ENCODE measurements at places on chromosomes 1 and 21.

DNA sequence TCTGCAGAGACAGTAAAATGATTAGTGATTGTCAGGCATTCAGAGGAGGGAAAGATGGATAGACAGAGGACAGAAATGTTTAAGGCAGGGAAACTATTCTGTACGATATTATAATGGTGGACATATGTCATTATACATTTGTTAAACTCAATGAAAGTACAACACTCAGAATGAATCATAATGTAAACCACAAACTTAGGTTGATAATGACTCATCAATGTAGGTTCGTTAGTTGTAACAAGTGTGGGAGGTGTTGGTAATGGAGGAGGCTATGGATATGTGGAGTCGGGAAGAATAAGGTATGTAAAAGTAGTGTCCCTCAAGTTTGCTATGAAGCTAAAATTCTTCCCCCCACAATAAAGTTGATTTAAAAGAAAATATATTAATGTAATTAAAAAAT is 455.0 kb downstream of the BRINP3 start:
- DNase-seq = no peak

GRCh38 chr1:39854738-39855137 is 28.6 kb downstream of the TRIT1 start:
- DNase-seq = no peak

- no peak for DNase-seq
These were observed 94.4 kb downstream of the DNM3 start for GRCh38 chr1:171935664-171936063.

GRCh38 chr1:31509124-31510072 is 66.9 kb upstream of the TINAGL1 start:
- no peak for DNase-seq

DNA sequence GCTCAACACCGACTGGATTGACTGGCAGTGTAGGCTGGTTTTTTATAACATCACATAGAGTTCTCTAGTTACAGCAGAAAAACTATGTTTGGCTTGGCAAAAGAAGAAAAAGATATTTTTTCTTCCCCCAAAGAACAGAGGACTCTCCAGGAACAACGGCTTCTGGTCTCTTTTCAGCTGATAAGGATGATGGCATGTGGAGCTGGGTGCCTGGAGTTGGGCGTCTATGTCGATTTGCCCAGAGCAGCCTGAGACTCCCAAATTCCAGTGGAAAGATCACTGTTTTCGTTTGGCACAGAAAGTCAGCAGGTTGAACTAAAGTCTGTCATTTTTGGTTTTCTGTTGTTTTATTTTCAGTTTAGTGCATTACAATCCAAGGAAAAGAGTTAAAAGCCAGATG is 91.1 kb downstream of the SMYD2 start:
- no peak for DNase-seq

- no peak for DNase-seq
These were observed 768.4 kb upstream of the ADGRL2 start for GRCh38 chr1:81032374-81032773.

- no peak for DNase-seq
These were observed 547.3 kb upstream of the PLXNA2 start for GRCh38 chr1:208791456-208791855.

GRCh38 chr1:182834326-182834725 is 4.8 kb upstream of the DHX9 start:
- no peak for DNase-seq

DNA sequence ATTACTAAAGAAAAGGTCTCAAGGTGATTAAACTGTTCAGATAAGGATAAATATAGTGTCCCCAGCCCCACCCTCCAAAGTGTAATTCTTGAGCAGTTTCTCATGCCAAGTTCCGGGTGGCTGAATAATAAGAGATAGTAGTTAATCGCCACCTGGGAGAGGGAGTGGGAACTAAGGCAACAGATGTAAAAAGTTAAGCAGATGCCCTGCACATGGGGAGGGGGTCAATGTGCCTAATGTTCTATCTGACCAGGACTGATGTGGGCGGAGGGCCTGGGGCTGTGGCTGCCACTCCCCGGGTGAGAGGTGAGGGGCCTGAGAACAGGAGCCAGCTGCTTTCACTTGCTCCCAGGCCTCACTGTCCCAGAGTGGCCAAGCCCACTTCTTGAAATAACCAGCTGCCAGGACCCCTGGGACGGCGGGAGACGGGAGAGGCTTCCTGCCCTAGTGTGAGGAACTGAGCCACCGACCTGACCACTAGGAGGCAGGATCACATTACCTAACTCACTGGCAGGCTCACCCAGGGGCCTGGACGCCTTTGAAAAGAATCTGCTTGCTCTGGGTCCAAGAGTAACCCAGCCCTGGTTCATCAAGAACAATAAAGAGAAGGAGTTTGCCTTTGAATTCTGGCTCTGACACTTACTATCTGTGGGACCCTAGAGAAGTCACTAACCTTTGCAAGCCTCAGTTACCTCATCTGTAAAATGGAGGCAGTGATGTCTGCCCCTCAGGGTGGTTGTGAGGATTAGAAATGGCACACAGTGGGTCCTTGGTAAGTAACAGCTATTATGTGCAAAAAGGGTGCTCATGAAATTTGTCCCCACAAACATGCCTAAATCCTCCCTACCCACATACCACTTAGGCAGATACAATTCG is 179.2 kb downstream of the ATG4C start:
- no peak for DNase-seq

- DNase-seq = no peak
These were observed 154.6 kb downstream of the ROR1 start for GRCh38 chr1:63928186-63929105.

DNA sequence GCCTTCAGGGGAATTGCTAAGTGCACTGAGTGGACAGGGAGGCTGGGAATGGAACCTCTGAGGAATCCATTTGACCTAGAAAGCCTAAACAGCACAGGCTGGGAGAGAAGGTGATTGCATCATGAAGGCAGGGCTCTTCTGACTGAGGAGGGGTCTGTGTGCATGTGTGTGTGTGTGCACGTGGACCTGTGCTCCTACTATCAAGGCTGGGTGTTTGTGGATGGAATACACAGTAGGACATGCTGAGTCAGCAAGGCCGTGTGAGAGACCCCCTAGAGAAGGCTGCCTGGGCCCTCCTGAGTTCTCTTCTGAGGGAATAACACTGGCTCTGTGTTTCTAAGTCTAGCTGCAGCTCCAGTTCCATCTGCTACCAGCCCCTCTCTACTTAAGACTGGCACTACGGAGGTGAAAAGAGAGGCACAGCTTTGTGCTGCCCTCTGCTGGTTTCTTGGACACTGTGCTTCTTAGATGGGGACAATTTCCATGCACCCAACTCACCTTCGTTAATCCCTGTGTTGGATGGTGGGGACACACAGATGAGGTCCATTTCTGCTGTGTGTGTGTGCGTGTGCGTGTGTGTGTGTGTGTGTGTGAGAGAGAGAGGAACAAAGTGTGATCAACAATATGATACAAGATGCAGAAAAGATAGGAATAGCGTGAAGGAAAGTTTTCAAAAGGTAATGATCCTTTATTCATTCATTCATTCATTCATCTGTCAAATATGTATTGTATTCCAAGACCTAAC is 6.2 kb upstream of the EFCAB14 start:
- peak; percentile 89 for DNase-seq

GRCh38 chr1:117573386-117574023 is 32.3 kb upstream of the TENT5C start:
- no peak for DNase-seq

DNA sequence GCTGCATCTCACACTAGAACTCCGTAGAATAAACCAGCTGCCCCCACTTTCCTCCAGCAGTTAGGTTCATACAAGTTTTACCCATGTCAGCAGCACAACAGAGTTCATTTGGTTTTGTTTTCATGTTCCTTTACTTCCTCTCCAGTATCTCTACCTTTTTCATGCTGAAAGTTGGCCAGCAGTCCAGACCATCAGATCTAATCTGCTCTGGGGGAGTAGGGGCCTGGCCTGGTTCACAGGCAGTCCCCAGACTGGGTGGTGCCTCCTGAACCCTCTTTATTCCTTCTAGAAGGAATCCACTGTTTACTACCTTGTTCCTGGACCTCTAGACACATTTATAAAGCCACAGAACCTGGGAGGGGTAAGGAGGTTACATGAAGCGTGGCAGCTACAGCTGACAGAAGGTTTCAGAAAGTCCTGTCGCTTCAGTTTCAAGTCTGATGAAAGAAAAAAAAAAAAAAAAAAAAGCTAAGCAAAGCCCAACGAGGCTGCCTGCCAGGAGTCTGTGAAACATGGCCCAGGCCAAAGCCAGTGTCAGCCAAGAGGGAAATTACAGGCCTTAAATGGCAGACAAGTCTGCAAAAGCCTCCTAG is 184.6 kb upstream of the JUN start:
- DNase-seq = no peak

DNA sequence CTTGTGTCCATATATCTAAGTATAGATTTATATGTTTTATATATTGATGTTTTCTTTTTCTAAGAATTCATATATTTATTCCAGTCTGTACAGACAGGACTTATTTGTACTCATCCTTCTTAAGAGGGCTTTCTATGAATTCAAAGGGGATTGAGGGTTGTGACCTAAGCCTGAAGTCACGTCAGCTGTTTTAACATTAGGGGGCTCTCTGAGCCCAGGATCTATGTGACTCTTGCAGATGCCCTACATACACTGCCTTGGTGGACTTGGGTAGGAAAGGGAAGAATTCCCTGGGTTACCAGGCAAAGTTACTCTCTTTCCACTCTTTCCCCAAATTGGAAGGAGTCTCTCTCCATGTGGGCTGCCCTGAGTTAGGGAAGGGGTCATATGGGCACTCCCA is 283.8 kb upstream of the DAB1 start:
- no peak for DNase-seq
